B cell (primary cell): ENCODE measurements at places on chromosomes 5 and 9.

DNA sequence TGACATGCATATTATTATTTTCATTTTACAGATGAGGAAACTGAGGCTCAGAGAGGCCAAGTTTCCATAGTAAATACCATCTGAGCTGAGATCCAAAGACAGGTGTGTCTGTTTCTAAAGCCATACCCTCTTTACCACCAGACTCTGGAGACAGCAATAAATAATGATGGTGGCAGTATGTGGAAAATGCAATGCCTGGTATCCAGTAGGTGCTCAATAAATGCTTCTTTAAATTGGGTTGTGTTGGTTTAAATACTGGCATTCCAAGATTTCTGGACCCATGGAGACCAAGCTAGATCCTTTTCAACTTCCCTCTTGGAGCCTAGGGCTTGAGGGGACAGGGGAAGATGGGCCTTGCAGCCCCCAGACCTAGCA, 221.3 kb upstream of the MSX2 start:
- no peak for DNase-seq

GRCh38 chr5:138641547-138642298, 66.5 kb upstream of the HSPA9 start:
- DNase-seq = peak; percentile 57

- DNase-seq = no peak
Measured at GRCh38 chr9:8653855-8654254, 854.3 kb upstream of the DMAC1 start.

- no peak for DNase-seq
Measured at GRCh38 chr9:4738866-4739586, 2.0 kb downstream of the AK3 start.

DNA sequence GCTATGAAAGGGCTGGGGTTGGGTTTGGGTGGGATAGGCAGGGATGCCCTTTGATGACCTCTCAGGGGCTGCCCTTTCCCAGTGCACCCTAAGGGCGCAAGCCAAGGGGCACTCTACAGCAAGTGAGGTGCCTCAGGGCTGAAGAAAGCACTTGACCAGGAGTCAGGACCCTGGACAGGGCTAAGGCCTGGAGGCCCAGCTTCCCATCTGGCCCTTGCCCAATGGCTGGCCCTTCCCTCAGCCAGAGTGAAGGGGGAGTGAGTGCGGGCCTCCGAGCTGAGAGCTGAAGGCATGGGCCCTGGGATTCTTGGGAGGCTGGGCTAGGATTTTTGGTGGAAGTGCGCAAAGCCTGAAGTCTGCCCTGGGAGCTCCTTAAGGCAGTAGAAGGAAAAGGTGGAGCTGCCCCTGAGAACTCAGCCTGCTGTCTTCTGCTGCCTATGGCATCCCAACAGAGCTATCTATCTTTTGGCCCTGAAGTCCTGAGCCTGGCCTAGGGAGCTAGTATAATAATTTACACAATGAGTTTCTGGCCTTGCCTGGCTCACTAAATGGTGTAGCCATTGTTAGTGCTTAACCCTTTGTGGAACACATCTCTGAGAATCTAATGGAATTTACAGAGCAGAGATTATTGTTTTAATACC, 16.4 kb downstream of the JADE2 start:
- no peak for DNase-seq

DNA sequence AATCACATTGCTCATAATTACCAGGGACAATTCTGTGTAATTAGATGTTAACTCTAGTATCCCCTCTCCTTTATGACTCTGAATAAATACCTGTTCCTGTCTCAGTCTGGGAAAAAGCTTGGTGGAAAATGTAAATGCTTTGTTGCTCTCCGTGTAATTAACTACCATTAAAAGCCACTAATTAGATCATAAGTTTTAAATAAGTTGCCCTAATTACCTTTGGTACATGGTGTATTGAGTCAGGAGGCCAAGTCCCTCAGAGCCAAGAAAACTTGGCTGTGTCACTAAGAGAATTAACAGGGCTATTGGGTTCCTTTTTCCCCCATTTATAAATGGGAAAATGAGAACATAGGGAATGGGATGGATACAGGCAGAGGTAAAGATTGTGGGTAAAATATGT, 617.6 kb downstream of the TLR4 start:
- DNase-seq = no peak

GRCh38 chr9:113427629-113428028, 17.1 kb downstream of the C9orf43 start:
- DNase-seq = no peak

DNA sequence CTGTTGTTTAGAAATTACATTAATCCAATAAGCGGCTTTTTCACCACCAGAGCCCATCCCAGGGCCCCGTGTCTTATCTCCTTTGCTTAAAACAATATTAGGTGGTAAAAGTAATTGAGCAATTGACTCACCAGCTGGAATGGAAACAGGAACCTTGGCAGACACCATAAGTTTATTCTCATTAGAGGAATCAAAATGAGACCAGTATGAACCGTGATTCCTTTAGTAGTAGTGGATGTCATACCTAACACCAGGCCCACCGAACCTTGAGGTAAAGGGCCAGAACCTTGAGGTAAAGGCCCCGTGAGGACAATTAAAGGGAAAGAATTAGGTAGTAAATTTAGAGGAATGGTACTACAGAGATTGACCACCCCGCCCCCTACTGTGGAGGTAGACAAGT, 16.5 kb downstream of the HSDL2 start:
- DNase-seq = no peak

DNA sequence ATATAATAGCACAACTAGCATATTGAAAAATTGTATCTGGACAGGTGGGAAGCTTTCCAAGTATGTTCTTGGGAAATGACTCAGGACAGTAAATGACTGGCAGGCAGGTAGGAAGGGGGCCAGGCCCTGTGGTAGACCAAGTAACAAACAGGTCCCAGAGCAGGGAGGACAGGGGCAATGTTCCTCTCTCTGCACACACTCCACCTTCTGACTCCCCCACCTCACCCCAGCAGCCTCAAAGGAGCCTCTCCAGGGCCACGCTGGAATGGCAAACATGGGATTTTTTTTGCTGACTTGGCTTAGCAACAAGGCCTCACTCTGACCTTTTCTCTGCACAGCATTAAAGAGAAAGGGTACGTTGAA, 31.1 kb upstream of the IQGAP2 start:
- no peak for DNase-seq

DNA sequence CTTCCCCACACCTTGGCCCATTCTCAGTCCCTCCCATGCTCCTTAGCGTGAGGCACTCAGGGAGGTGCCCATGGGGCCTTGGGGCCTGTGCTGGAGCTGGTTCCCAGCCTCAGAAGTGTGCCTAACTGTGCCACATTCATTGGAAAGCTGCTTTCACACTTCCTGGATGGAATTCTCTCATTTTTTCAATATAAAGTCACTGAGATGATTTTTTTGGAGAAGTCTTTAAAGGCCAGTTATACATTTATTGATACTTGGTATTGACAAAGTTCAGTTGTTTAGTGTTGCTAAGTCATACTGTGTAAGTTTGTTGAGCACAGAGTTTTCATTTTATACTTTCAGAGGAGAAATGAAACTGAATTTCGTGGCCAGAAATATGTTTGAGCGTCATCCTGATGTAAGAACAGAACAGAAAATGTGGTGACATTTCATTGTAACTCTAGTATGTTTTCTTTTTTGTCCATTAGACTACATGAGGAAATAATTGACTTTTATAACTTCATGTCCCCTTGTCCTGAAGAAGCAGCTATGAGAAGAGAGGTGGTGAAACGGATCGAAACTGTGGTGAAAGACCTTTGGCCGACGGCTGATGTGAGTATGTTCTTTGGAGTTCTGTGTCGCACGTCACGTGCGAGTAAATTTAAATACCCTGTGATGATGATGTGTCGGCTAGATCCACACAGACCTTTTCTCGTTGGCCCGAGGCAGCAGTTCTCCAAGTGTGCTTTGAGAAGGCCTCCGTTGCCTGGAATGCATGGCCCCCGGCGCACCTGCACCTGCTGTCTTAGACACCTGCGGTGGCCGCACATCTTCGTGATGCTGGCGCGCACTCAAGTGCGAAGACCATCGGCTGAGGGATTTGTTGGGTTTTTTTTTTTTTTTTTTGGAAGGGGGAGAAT, 24.1 kb downstream of the TENT4A start:
- peak; percentile 53 for DNase-seq

GRCh38 chr5:53900677-53901076, 340.2 kb downstream of the NDUFS4 start:
- DNase-seq = no peak

- DNase-seq = no peak
Measured at GRCh38 chr9:128891321-128892220, 9.6 kb downstream of the LRRC8A start.

- no peak for DNase-seq
Measured at GRCh38 chr9:92600462-92601261, 64.9 kb upstream of the ECM2 start.

DNA sequence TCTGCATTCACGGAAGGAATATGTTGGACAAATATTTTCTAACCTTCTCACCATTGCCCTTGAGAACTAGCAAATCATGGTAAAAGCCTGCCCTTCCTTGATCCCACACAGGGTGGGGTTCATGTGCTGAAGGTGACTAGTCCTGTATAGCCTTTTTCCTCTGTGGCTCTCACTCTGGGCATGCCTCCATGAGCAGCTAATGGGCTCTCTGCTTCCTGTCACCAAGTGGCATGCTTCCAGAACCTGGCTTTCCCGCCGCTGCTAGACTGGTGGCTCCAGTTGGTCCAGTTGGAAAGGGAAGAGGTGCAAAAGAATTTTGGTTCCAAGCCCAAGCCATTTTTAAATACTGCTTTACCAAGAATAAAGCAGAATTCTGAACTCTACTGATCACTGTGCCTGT, 35.5 kb downstream of the FBXO10 start:
- DNase-seq = no peak

DNA sequence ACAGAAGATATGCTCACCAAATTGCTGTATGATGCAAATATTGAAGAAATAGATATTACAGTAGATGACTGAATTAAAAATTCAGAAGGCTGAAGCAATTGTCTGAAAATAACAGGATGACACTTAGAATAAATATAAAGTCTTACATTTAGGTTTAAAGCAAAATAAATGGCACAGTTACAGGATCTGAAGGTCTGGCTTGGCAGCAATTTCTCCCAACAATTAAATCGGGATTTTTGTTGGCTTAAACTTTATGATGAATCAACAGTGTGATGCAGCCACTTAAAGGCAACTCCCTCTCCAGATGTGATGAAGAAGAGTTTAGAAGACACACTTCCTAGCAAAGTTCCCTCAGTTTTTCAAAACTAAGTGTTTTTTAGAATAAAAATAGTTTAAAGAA, 80.5 kb downstream of the NREP start:
- no peak for DNase-seq

DNA sequence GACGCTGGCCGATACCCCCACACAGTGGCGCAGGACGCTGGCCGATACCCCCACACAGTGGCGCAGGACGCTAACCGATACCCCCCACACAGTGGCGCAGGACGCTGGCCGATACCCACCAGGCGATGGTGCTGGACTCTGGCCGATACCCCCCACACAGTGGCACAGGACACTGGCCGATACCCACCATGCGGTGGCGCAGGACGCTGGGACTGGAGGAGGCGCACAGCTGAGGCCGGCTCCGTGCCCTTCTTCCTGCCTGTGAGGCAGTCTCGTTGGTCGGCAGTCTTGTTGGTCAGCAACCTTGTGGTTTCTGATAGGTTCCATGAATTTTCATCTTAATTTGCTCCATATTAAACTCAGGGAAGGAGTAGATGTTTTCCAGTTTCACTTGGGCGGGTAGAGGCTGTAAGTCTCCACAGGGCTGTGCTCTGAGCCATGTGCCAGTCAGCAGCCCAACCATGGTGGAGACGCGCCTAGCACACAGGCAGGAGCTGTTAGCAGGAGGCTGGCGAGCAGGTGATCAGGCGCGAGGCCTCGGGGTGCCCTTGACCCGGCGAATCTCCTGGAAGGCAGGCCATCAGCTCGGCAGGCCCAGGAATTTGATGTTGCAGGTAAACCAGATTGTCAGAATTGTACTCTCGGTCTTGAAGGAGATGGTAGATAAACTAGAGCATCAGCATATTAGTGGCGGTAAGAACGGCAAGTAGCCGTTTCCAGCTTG, 75.6 kb downstream of the EHMT1 start:
- DNase-seq = no peak

DNA sequence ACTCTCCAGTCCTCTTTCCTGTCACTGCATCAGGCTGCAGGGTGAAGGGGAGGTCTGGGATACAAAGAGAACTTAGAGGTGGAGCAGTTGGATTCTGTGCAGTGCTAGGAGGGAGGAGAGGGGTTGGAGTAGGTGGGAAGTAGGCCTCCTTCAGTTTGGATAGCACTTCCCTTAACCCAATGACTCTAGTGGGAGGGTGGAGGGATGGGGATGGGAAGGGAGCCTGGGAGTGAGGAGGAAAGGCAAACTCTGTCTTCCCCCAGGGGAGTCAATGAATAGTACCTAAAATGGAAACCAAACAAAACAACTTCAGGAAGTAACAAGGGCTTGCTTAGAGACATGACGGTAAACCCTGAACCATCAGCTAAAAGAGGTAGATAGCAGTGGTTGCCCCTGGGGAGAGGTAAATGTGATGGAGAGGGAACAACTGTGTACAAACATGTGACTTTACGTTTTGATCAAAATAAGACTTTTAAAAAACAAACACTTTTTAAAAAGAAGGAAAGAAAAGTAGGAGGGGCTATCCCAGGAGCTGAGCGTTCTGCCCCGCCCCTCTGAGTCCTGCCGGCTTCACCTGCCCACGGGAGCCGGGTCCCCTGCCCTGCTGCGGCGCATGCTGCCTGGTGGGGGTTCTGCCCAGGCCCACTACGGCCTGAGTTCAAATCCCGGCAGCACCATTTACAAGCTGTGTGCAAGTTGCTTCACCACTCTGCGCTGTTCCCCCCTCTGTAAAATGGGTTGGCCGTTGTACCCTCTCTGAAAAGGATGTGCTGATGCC, 30.9 kb downstream of the GSN start:
- DNase-seq = peak; percentile 39

- no peak for DNase-seq
Measured at GRCh38 chr5:30959238-30959637, 234.2 kb upstream of the CDH6 start.

DNA sequence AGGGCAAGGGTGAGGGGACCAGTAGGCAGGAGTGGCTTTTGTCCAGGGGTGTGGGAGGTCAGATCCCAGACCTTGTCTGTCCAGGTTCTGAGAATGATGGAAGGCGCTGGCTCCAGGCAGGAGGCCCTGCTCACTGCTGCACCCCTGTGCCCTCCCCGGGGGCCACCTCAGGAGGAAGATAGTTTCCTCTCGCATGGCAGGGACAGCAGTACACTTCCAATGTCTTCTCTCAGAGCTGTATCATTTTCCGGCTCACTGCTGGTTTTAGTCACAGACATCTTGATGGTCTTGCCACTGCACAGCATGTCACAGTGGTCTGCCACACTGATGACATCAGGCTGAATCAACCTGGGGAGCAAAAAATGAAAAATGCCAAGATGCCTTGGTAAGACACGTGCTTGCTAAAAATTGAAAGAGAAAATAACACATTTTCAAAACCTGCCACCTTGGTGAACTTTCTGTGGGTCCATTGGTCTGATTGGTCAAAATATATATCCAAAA, 3.3 kb upstream of the SLC6A3 start:
- no peak for DNase-seq

GRCh38 chr5:21219251-21219650, 1231.3 kb upstream of the CDH18 start:
- no peak for DNase-seq

- DNase-seq = no peak
Measured at GRCh38 chr5:160363211-160363610, 7.2 kb downstream of the C1QTNF2 start.

- no peak for DNase-seq
Measured at GRCh38 chr9:127004946-127005769, 90.6 kb downstream of the RALGPS1 start.

- no peak for DNase-seq
Measured at GRCh38 chr9:130215341-130216119, 43.3 kb downstream of the NCS1 start.
